ENCODE measurements at places on chromosomes 3 and 15.

DNA sequence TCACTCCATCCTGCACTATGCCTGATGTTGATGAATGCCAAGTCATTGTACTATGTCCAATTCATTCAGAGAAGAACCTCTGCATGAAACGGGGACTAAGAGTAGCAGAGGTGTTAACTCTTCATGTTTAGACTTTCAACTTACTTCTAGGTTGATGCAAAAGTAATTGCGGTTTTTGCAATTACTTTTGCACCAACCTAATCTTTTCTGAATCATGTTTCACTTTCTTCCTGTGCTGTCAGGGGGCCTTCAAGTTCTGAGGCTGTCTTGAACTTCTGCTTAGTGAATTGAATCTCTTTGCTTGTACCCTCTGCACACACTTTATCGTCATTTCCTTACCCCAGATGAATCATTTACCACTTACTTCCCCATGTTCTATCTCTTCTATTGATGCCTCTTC is 636.2 kb downstream of the NAALADL2 start:
- ATAC-seq, result no peak

- ATAC-seq, result no peak
These were observed 148.9 kb upstream of the IL12A start for GRCh38 chr3:159839561-159840379.

DNA sequence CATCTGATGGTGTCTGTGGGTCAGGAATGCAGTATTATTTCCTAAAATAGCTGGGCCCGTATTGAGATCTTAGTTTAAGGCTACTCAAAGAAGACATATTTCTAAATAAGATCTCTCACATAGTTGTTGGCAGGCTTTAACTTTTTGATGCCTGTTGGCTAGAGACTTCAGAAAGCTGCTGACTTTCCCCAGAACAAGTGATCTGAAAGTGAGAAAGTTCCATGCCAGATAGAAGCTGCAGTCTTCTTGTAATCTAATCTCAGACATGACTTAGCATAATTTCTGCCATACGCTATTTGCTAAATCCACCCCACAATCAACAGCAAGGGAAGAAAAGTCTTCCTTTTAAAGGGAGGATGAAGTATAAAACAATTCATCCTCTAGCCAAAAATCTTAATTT is 867.1 kb downstream of the IGSF11 start:
- ATAC-seq, result no peak

GRCh38 chr3:134576426-134576825 is 74.4 kb downstream of the KY start:
- ATAC-seq, result no peak

DNA sequence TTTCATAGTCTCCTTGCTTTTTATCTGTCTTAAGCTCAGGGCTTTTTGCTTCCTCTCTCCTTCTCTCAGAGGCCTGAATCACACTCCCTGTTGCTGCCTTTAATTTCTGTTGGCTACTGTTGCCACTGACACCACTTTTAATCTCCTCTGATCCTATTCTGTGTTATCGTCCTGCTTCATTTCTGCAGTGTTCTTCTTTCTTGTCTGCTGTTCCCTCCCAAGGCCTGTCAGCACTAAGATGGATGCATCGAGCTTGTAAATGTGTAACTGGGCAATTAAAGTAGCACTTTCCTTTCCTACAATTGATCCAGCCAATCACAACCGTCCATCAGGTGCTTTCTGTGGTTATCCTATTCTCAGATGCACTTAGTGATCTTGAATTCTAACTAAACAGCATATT is 71.3 kb upstream of the VEPH1 start:
- no peak for ATAC-seq

DNA sequence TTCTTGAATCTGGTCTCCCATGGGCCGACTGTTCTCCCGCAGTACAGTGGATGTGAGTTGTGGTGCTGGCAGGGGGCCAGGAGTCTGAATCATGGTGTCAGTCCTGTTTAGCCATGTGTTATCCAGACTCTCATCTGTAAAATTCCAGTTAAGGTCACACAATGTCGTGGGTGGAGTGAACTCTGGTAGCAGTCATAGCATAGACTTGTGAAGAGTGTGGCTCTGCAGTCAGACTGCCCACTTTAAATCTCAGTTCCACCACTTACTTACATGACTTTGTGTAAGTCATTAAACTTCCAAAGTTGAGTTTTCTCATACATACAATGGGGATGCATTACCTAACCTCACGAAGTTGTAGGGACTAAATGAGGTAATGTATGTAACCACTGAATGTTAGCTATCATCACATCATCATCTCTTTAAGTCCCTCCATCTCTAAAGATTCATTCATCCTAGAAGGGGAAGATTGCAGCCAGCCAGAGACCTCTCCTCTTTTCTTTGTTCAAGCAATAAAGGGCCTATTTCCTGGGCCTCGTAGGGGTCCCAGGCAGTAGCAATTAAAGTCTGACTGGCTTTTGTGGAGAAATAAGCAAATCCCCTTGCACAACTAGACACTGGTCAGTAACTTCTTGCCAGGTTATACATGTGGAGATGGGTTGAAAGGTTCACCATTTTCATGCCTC is 93.9 kb downstream of the PCCB start:
- peak; percentile 91 for ATAC-seq

DNA sequence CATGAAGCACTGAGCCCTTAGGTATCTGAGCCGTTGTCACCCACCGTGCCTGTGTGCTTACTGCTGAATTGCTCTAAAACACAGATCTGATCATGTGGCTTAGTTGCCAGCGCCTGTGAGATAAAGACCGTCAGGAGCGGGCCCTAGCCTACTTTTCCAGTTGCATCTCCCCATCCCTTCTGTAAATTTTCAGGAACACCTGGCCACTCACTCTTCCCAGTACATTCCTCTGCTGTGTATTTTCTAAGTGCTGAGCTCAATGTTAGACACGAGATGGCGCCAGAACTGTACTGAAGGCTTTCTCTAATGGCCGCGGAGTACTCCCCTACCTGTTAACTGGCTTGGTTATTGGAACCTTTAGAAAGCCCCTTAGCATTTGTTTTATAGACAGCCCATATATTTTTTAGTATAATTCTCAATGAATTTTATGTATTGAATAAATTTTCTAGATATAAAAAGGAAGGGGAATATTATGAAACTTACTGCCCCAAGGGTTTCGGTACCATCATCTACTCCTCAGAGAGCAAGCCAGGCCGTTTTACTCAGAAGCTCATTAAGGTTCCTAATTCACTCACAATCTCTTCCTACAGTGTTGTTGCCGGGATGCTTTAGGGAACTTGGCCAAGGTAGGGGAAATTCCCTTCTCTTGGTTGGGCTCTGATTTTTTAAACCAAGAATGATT is 16.7 kb upstream of the WNT7A start:
- ATAC-seq, result peak; percentile 77
